Stimulated activated CD8-positive, alpha-beta memory T cell treated with anti-CD3 and anti-CD28 coated beads, Interleukin-7, amount 100 ng/mL, for 1 hour (primary cell): ENCODE measurements at places on chromosomes 11 and 22.
A peak's percentile ranks its signal among the peaks of the same experiment; 100 is the strongest.

DNA sequence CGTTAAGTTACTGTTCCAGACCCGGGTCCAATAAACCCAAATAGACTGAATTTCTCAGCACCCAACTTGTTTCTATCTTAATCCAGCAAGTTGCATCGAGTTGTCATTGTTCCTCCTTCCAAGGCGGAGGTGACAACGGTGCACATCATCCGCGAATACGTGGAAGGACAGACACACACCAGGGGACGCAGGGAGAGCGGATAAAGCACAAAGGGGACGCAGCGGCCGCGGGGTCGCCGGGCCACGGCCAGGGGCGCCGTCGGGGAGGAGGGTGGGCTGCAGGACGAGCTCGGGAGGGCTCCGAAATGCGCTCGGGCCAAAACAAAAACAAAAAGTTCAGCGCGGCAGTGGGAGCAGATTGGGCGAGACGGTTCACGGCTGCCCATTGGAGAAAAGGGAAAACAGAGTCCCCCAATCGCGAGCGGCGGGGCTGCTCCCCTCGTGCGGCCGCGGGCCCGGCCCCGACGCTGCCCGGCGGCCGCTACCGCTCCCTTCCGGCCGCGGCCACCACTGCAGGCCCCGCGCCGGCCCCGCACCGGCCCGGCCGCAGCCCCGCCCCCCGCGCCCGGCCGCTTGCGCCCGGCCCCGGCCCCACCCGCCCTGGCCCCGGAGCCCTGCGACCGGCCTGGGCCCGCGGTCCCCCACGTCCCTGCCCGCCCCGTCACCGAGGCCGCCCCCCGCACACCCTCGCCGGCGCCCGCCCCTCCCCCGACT, 518 bp downstream of the KMT5B start:
- DNase-seq, result peak; percentile 35

- DNase-seq, result no peak
Measured at GRCh38 chr22:17562906-17563870, at the start of gene SLC25A18. Gene SLC25A18 (plus strand): TSS chr22:17563498. CDS start chr22:17579945, 16,447 bp downstream.

DNA sequence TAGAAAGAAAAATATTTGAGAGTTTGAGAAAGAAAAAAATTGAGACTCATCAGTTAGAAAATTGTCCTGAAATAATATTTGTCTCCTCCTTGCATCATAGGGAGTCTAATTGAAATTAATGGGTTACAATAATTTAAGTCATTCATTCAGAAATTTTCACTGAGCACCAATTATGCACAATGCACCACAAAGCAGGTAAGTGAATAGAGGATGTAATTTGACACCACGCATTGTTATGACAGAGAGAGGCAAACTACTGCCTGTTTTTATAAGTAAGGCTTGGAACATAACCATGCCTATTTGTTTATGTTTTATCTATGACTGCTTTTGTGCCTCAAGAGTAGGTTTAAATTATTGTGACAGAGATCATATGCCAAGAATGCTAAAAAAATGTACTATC, 537.9 kb upstream of the FAT3 start:
- DNase-seq, result no peak

DNA sequence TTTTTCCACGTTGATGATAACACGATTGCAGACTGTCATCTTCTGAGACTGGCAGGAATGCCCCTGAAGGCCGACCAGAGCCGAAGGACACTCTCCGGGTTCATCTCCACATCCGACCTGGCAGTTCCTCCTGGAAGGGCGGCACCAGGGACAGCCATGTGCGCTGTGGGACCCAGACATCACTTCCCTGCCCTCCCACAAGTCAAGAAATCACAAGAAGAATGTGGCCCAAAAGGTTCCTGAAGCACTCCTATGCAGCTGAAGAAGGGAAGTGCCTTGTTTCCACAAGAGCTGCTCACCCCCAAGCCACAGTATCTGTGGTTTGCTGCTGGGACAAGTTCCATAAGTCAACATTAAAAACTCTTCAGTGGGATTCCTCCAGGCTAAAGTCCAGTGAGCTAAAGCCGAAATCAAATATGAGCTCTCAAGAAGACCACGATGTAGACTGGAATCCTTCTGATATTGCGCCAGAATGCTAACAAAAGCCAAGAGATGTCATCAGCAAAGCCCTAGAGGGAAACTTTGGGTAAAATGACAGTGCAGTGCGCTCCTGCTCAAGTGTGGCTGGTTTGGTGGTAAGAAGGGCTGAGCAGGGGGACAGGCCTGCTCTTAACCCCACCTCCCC, 21.2 kb downstream of the PACSIN2 start:
- no peak for DNase-seq

DNA sequence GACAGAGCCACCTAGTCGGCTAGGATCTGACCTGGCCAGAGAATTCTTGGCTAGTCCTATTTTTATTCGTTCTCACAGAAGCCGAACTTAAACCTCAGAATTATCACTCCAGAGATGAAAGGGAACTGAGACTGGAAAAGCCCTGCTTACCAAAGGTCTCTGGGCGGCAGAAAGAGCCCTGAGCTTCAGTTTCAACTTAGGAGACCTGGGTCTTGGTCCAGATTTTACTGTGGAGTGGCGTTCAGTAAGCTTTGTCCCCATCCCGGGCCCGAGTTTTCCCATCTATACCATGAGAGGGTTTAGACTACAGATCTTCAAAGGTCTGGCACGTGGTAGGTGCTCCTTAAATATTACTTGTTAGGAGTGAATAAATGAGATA, 516 bp downstream of the NEU3 start:
- DNase-seq, result no peak
